Left hindlimb (tissue), 1 donor: ENCODE measurements at places on chromosomes 13 and 19.
A peak's percentile ranks its signal among the peaks of the same experiment; 100 is the strongest.

GRCh38 chr19:10433131-10433536 lies 12.8 kb downstream of the PDE4A start:
- no peak for DNase-seq

- DNase-seq, result no peak
Observed at GRCh38 chr19:30162718-30163117, 209.5 kb upstream of the ZNF536 start.

GRCh38 chr13:29940715-29941114 lies 90.3 kb upstream of the UBL3 start:
- no peak for DNase-seq

DNA sequence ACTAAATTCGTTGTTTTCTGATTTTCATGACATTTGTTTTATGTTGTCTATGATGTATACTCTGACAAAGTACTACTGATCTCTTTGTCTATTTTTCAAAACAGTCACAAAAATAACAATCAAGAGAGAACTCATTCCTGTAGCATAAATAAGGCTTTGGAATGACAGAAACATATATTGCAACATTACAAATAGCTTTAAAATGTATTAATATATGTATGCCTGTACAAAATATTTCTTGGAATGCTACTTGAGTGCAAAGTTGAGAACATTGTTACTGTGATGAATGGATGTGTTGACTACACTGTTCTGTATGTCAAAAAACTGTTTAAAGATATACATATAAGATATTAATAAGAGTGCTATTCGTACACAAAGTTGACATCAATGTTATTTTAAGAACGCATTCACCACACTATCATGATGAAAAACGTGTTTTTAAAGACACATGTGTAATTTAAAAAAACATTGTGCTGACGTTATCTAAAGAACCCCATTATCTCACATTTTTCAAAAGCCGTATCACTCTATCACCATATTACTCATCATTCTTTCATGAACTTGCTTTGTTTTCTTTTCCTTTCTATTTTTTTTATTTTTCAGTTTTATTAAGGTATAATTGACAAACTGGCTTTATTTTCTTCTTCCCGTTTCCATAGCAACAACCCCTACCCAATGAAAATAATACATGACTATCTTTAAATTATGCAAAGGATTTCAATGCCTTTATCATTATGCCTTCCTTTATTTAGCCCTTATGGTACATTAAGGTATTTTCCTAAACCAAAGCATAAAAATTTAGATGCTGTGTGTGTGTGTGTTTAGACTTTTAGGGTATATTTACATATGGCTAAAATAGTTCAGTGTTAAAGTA lies 918.8 kb downstream of the SLITRK1 start:
- DNase-seq, result no peak

DNA sequence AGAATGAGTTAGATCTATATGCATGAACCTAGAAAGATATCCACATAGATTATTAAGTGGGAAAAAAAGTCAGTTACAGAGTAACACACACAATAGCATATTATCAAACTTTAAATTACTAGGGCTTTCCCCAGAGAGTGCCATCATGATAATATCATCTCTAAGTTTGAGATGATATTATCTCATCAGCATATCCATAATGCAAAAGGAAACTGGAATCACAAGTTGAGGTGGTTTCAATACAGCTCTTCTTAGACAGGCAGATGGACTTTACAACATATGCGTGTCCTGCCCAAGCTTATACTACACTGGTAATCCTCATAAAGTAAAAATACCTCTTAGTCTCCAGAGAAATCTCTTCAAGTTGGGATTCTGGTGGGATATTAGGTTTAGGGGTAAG lies 236.2 kb upstream of the SERP2 start:
- no peak for DNase-seq

GRCh38 chr13:106176117-106176516 lies 359.3 kb downstream of the EFNB2 start:
- DNase-seq, result no peak

DNA sequence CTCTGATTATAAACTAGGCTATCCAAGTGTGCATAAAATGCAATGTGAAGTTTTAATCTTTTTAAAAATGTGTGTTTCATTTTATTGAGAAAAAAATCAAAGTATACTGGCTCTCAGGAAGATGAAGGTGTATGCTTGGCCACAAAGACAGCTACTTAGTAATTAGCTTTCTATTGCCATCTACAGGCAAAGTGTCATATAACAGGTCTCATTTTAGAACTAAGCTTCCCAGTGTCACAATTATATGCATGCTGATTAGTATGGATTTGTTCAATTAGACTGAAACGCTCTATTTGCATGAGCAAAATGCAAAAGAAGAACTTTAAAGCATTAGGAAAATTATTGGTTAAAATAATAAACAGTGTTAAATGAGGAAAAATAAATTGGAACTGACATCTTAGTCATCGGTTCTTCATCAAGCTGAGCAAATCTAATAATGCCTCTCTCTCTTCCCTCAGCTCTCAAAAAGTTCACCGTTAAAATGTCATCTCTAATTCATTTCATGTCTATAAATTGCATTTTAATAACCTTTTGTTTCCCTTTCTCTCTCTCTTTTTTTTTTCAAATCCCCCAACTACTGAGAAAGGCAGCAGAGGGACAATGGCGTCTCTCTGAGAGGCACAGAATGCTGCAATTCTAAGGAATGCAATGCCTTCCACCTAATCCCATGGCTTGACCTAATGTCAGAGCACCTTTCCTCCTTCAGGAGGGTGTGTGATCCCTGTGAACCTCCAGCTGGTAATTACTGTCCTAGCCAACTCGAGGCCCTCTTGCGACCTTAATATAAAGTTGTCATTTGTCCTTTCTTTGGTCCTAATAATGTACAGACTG lies 313.1 kb upstream of the MAB21L1 start:
- DNase-seq, result no peak

DNA sequence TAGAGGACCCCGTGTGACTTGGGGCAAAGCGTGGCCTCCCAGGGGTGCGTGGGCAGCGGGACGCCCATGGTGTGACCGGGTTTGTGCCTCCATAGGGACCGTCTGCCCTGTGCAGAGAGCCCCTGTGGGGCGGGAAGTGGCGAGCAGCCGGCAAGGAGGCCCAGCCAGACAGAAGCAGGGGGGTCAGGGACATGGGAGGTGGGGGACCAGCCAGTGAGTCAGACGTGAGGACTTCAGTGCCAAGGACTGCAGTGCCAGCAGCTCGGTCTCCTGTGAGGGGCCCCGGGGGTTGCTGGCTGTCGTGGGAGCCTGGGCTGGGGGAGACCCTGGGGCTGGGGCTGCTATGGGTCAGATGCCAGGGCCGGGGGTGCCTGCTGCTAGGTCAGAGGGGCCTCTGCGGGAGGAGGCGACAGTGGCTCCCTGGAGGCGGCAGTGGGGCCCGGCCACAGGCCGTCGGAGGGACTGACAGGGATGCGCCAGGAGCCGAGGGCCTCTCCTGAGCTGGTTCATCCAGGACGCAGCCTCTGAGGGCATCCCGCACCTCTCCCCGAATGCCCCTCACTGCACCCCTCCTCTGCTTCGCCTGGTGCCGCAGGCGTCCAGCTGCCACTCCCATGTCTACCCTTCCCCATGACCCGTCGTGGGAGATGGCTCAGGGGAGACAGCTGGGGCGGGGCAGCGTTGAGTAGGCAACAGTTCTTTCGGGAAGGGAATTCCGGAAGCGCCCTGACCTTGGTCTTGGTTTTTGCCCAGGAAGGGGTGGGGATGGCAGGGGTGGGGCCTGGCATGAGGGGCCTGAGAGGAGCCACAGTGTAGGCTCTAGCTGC lies 80.0 kb downstream of the KDM4B start:
- peak; percentile 77 for DNase-seq

GRCh38 chr19:32916969-32917615 lies 47.5 kb upstream of the SLC7A9 start:
- no peak for DNase-seq

- no peak for DNase-seq
Observed at GRCh38 chr13:75145927-75146326, 336.0 kb downstream of the TBC1D4 start.

GRCh38 chr13:89932902-89933301 lies 1414.6 kb upstream of the MIR17HG start:
- no peak for DNase-seq

DNA sequence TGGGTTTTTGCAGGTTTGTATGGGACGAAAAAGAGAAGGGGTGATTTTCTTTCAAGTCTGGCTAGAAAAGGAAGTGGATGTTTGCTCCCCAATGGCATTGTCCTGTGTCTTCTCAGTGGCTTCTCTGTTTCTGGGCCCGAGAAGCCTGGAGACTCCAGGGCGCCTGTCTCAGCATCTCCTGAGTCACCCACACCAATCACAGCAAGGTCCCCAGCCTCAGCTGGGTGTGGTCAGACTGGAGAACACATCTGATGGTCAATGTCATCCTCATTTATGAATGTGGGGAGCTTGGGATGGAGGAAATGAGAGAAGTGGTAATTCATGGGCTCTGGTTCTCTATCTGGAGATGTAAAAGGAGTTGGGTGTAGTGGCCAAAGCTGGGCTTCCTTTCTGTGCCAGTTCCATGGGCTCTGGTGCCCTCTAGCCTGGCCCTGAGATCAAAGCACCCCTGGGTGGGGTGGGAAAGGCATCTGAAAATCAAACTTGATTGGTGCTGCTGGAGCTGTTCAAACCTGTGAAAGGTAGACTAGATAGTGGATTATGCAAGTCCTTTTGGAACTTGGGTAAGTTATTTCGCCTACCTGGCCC lies 13.4 kb downstream of the RASL11A start:
- DNase-seq, result no peak

- no peak for DNase-seq
Observed at GRCh38 chr19:4019578-4019977, 12.0 kb downstream of the PIAS4 start.

DNA sequence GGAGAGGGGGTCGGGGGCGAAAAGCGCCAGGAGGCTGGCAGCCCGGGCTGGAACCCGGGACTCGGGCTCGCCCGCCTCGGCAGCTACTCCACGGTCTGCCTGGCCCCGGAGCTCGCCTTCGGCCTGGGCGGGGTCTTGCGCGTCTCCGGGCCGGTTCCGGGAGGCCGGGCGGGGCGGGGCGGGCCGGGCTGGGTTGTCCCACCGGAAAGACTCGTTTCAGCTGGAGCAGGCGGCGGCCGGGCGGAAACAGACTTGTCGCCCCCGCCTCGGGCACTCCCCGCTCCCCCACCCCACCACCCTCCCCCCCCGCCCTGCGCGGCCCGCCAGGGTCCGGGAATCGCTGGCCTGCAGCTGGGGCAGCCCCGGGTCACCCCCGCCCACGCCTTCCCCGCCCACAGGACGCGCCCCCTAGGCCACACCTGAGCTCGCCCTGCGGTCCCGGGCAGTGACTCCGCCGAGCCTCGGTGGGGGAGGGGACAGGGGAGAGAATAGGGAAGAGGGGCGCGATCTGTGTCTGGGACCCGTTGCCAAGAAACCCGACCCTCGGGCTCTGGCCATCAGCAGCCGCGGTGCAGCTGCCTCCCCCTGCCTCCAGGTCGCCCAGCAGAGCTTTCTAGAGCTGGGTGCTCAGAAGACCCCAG lies 109.4 kb downstream of the KCTD15 start:
- DNase-seq, result peak; percentile 77

- peak; percentile 67 for DNase-seq
Observed at GRCh38 chr13:109412283-109412901, 374.0 kb downstream of the IRS2 start.

- DNase-seq, result no peak
Observed at GRCh38 chr19:46180701-46181387, 32.8 kb downstream of the IGFL2 start.

DNA sequence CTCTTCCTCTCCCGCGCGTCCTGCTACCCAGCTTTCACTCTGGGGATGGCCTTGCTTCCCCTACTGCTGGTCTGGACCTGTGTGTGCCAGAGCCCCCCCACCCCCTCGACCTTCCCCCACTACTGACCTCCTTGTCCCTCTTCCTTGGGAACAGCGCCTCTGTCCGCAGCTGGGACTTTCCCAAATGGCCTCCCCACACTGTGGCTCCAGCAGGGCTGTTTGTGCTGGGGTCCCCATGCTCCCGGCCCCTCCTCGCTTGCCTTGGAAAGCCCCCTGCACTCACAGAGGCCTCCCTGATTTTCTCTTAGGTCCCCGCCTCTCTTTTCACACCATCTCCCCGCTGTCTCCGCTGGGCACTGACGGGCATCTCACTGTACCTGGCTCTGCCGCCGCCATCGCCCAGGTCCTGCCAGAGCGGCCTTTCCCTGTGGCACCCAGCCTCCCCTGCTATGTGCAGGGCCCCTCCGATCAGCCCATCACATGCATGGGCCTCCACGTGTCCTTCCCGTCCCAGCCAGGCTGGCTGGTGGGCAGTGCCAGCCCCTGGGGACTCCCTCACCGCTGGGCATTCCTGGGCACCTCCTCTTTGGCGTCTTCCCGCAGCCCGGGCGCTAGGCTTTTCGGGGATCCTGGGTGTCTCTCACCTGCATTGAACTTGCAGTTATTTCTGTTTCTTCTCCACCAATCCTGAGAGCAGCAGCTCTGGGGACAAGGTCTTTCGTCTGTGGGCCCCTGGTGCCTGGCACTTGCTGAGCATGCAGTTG lies 118.7 kb downstream of the ATP11A start:
- no peak for DNase-seq

DNA sequence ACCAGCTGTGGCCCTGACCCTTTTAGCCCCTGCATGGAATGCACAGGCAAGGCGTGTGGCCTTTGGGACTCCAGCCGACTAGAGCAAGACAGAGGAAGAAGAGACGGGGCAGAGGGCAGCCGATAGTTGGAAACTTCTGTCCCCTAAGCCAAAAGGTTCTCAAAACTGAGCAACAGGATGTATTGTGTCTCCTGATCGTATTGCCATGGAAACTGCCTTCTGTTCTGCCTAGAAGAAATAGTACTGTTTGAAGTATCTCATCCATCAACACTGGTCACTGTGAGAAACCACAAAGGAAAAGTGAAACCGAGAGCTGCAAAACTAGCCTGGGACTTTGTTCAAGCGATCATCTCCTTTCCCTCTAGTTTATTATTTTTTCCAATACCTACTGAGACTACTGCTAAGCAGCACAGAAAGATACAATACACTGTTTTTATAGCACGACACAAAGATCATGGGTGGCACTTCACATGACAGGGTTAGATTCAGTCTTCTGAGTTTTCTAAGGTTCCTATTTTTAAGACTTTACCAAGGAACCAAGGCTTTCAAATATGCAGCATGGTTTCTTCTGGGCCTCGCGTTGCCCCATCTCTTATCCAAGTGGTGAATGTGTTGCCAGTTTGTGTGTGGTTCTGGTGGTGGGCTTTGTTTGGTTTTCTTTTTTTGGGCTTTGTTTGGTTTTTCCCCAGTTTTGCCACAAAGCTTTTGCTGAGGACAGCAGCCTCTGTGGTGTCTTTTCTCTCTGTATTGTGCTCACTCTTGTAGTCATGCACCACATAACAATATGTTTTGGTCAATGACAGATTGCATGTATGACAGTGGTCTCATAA lies 49.3 kb upstream of the GPR183 start:
- no peak for DNase-seq

GRCh38 chr19:56152644-56153043 lies 11.6 kb downstream of the ZNF444 start:
- DNase-seq, result no peak

DNA sequence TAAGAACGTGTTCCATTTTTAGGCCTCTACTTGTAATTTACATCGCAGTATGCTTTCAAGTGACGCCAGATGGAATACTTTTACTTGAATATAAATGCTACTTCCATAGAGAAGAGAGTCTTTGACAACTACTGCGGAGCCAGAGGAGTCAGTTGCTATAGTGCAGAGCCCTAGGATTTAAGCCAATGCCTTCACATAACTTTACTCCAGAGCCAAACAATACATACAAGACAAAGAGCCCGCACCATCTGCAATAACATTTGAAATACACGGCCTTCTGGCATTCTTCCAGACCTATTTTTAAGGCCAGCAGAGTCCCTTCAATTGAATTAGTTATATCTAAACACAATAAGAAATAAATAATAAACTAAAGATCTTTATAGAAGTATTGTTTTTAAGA lies 59.4 kb downstream of the XPO4 start:
- DNase-seq, result peak; percentile 41

- no peak for DNase-seq
Observed at GRCh38 chr19:35155441-35155840, 906 bp downstream of the FXYD5 start.

GRCh38 chr13:20942938-20943559 lies 40.5 kb upstream of the XPO4 start:
- DNase-seq, result peak; percentile 43
